ENCODE measurements at places on chromosomes 7 and 10.
A peak's percentile ranks its signal among the peaks of the same experiment; 100 is the strongest.

- H3K4me3 ChIP-seq, result no peak overlapping the region
- H3K27me3 ChIP-seq, result peaks cover 8% of the 10 kb centered on the region
- no peaks in the 10 kb centered on the region for H3K36me3 ChIP-seq
- DNase-seq, result no peak
Observed at GRCh38 chr10:123651421-123652047, 14.6 kb upstream of the GPR26 start.

GRCh38 chr7:116234517-116235200 is 24.3 kb downstream of the TES start:
- no peak overlapping the region for H3K4me3 ChIP-seq
- H3K27ac ChIP-seq, result no peak overlapping the region
- no peaks in the 10 kb centered on the region for H3K27me3 ChIP-seq
- DNase-seq, result no peak
- no peaks in the 10 kb centered on the region for H3K36me3 ChIP-seq
- H3K4me1 ChIP-seq, result peaks cover 8% of the 10 kb centered on the region

DNA sequence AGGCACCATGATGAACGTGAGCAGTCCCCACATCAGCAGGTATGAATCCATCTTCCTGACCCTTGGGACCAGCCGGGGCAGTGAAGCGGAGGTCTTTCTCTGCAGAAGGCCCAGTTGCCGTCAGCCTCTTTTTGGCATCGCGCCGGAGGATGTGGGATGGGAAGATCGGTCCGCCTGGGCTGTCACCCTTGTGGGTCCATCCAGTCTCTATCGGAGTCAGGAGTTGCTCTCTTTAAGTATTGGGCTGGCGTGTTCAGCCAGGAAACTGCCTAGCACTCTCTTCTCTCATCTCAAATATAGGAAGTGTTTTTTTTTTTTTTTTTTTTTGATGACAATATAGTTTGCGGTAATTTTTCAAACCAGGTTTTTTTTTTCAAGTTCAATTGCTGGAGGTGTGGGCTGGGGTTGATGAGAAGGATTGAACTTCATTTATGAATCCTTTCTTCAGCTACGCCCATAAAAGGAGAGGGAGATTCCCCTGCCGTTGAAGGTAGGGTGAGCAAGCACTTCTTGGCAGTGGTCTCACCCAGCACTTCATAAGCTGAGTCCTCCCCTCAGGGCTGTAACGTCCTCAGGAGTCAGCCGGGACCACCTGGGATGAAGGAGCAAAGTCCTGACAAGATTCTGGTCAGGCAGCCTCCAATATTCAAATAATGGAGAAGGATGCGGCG is at the start of gene IL2RA:
IL2RA (minus strand) TSS at position 267 of the 671 bp plus-strand sequence; CDS start at position 51, 216 bp downstream.
- no peak for DNase-seq
- H3K36me3 ChIP-seq, result no peaks in the 10 kb centered on the region
- H3K4me3 ChIP-seq, result no peak within 1 kb of the TSS
- H3K4me1 ChIP-seq, result no peaks in the 10 kb centered on the region
- no peak within 1 kb of the TSS for H3K27ac ChIP-seq

GRCh38 chr7:142450206-142450605 is 192.3 kb upstream of the PRSS58 start:
- no peak overlapping the region for H3K4me3 ChIP-seq
- no peaks in the 10 kb centered on the region for H3K27me3 ChIP-seq
- H3K4me1 ChIP-seq, result no peaks in the 10 kb centered on the region

DNA sequence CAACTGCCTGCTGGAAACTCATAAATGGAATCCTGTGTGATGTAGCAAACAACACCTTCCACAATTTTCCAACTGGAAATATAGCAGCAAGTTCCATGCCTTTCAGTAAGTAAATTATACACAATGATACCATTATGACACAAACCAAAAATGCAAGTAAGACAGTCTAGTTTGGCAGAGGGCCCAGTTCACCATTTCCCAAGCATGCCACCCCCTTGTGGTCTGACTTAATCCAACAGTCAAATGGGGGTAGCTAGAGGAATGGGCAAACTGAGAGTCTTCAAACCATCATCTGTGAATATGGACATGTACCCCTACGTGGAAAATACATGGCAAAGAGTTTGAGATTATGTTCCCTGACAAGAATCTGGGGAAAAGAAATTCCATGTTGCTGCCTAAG is 137.6 kb upstream of the VWC2 start:
- no peaks in the 10 kb centered on the region for H3K27me3 ChIP-seq
- DNase-seq, result no peak
- H3K27ac ChIP-seq, result no peak overlapping the region
- no peaks in the 10 kb centered on the region for H3K4me1 ChIP-seq

DNA sequence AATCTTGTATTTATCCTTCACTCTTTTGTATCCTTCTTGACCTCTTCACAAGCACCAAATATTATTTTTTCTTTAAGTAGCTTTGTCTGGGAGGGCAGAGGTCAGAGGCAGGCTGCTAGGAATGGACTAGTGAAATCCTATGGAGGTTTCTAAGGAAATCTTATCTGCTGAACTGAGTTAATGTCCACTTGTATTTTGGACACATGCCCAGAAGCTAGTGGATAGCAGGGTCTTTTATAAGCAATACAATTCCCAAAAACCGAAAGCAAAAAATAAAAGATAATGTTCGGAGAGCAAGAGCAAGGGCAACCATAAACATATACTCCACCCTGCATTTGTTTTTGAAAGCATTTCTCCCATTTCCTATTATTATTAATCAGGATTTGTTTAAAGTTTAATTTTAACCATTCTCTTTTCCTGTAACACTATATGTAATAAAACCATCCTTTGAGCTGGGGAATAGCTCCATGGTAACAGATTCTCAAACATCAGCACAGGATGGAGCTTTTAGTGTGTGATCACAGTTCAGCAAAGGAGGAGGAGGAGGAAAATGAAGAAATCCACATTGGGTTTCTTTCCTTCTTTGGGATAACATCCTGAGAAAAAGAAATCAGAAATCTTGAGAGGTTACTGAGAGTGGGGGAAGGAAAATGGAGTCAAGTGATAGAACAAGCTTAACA is 328.2 kb upstream of the LRRN3 start:
- no peaks in the 10 kb centered on the region for H3K36me3 ChIP-seq
- H3K27me3 ChIP-seq, result no peaks in the 10 kb centered on the region
- no peak overlapping the region for H3K4me3 ChIP-seq
- DNase-seq, result no peak

DNA sequence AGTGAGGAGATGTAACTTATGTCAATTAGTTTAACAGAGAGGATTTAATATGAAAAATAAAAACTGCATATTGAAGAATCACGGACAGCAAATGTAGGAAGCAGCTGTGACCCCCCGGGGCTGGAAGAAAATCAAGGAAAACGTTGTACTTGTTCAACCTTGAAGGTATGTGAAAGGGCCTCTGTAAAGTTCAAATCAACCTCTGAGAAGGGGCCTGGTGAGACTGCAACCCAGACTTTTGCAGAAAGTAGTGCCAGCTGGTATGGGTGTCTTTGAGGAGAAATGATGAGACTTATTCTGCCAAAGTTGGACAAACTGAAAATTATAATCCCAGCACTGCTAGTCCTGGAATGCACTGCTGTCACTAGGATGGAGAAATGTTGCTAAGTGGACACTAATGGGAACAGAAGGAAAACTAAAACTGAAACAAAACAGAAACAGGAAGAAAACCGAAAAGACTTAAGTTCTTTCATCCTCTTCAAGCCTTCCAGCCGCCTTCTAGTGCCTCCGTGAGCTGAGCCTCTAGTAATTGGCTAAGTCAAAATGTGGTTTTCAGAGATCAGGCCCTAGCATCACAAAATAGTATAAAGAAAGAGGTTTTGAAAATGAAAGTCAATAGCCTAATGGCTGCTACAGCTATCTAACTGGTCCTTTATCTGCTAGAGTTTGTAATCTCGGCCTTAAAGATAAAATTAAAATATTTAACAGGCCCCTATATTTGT is 253.7 kb upstream of the SORCS1 start:
- no peaks in the 10 kb centered on the region for H3K36me3 ChIP-seq
- no peaks in the 10 kb centered on the region for H3K27me3 ChIP-seq
- no peak overlapping the region for H3K27ac ChIP-seq

GRCh38 chr10:123746942-123747341 is 80.8 kb downstream of the GPR26 start:
- no peak for DNase-seq
- H3K36me3 ChIP-seq, result no peaks in the 10 kb centered on the region
- no peaks in the 10 kb centered on the region for H3K27me3 ChIP-seq
- H3K4me3 ChIP-seq, result no peak overlapping the region
- H3K27ac ChIP-seq, result no peak overlapping the region
- H3K4me1 ChIP-seq, result no peaks in the 10 kb centered on the region

DNA sequence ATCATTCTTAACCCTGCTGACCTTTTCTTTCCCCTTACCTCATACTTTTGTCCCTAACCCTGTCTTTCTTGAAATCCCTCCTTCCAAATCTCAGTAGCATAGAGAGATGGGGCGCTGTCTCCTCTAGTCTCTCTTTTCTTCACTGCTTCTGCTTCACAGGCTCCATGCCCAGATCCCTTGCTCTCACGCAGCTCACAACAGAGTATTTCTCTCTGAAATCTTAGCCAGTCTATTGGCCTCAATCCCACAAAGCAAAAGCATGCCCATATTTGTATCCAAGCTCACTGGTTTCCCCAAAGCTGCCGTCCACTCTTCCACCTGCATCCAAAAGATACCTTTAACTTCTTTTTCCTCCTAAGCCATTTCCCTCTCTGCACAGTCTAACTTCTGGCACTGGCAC is 526.8 kb downstream of the PLXDC2 start:
- no peak for DNase-seq
- no peak overlapping the region for H3K27ac ChIP-seq
- H3K27me3 ChIP-seq, result no peaks in the 10 kb centered on the region
- H3K4me3 ChIP-seq, result no peak overlapping the region
- no peaks in the 10 kb centered on the region for H3K36me3 ChIP-seq

DNA sequence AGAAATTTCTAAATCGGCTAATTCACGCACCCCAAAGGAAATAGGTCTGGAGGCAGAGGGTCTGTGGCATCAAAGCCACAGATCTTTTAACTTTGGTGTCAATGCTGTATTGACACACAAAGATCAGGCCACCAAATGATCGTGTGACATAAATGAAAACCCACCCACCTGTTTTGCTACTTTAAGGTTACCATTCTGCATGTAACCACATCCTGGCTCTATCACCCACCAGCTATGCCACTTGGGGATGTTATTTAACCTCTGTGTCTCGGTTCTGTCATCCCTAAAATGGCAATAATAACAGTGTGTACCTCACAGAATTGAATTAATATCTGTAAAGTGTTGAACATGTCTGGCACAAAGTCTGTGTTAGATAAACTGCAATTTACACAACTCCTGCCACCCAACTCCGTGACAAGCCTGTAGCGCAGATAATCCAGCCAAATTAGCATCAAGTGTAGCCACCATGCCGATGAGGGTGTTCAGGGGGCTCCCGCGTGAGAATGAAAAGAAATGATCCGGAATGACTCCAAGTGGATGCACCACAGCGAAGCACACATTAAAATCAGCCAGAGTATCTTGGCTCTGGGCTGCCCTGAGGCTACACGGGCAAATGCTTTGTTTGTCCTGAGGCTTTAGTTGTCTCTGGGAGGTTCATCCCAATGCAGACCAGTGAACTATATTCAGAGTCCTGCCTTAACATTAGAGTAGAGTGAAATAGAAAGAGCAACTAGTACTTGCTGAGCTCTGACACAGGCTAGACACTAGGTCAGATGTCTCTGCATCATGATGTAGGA is 158.4 kb upstream of the NEBL start:
- no peaks in the 10 kb centered on the region for H3K27me3 ChIP-seq
- peaks cover 5% of the 10 kb centered on the region for H3K36me3 ChIP-seq
- no peak overlapping the region for H3K27ac ChIP-seq

GRCh38 chr7:73515178-73515577 is 6.9 kb downstream of the BAZ1B start:
- peaks cover 9% of the 10 kb centered on the region for H3K4me1 ChIP-seq
- no peak overlapping the region for H3K27ac ChIP-seq
- DNase-seq, result no peak
- no peak overlapping the region for H3K4me3 ChIP-seq
- no peaks in the 10 kb centered on the region for H3K27me3 ChIP-seq

DNA sequence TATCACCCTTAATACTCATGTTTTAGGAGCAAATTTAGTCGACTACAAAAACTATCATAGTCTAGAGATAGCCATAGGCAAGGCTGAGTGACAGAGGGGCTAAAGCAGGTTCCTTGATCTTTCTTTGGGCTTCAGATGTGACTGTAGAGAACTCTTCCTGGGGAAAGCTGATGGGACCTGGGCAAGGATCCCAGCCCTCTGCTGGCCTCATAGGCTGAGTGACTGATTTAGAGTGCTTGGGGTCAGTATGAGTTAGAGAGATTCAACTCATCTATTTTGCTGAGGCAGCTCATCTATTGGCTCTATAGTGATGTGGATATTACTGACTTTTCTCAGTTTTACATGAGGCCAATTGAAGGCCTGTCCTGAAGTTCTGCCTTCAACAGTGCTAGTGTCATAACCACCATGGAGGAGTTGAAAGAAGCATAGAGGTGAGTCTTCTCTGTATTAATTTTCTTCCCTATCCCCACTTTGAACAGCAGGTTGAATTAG is 81.6 kb downstream of the SAMD9 start:
- H3K27ac ChIP-seq, result no peak overlapping the region
- H3K36me3 ChIP-seq, result no peaks in the 10 kb centered on the region

DNA sequence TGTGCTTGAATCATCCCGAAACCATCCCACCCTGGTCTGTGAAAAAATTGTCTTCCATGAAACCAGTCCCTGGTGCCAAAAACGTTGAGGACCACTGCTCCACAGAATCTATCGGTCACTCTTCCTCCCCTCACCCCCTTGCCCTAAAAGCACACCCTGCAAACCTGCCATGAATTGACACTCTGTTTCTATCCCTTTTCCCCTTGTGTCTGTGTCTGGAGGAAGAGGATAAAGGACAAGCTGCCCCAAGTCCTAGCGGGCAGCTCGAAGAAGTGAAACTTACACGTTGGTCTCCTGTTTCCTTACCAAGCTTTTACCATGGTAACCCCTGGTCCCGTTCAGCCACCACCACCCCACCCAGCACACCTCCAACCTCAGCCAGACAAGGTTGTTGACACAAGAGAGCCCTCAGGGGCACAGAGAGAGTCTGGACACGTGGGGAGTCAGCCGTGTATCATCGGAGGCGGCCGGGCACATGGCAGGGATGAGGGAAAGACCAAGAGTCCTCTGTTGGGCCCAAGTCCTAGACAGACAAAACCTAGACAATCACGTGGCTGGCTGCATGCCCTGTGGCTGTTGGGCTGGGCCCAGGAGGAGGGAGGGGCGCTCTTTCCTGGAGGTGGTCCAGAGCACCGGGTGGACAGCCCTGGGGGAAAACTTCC is 784 bp upstream of the SERPINE1 start:
- H3K27ac ChIP-seq, result peak overlapping the region; percentile 86
- no peaks in the 10 kb centered on the region for H3K4me1 ChIP-seq
- no peaks in the 10 kb centered on the region for H3K36me3 ChIP-seq
- DNase-seq, result peak; percentile 47
- H3K4me3 ChIP-seq, result peak overlapping the region; percentile 55

- no peaks in the 10 kb centered on the region for H3K27me3 ChIP-seq
- H3K4me1 ChIP-seq, result no peaks in the 10 kb centered on the region
- H3K36me3 ChIP-seq, result no peaks in the 10 kb centered on the region
- no peak for DNase-seq
- no peak overlapping the region for H3K27ac ChIP-seq
Observed at GRCh38 chr7:41837916-41838315, 135.0 kb upstream of the INHBA start.

GRCh38 chr7:157306846-157307838 is 29.7 kb upstream of the DNAJB6 start:
- H3K27me3 ChIP-seq, result no peaks in the 10 kb centered on the region
- H3K4me3 ChIP-seq, result no peak overlapping the region
- DNase-seq, result no peak
- no peak overlapping the region for H3K27ac ChIP-seq
- no peaks in the 10 kb centered on the region for H3K4me1 ChIP-seq

Data from breast epithelium (tissue), 4 donors.